ENCODE measurements at places on chromosomes 1 and 21. TPM values are rescaled to one million over a fixed set of nuclear protein-coding genes. Genes with fewer than 3 reads are reported as not detected.

- DNase-seq, result no peak
These were observed 29.4 kb downstream of the OLFML2B start for GRCh38 chr1:161994175-161994668.

- no peak for DNase-seq
These were observed 24.4 kb upstream of the SLAMF6 start for GRCh38 chr1:160547422-160547821.

ADCY10 gene
- total RNA-seq, result 0.10 TPM

DNA sequence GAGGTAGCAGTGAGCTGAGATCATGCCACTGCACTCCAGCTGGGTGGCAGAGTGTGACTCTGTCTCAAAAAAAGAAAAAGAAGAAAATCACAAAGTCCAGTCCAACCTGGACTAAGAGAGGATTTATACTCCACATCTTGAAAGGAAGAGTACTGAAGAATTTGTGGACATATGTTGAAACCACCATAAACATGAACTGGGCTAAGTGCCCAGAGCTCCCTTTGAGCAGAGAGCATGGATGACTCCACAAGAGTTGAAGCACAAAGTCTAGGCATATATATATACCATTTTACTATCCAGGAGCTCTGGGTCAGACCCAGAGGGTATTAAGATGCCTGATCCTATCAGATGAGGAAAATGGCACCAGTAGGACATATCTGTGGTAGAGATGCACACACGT is 86.6 kb downstream of the OMA1 start:
- no peak for DNase-seq

ADORA3 gene
- total RNA-seq, result not detected

GRCh38 chr1:1171546-1172340 is 1.9 kb upstream of the TTLL10 start:
- no peak for DNase-seq

GRCh38 chr1:9079988-9080704 is 10.7 kb upstream of the SLC2A5 start:
- no peak for DNase-seq

- no peak for DNase-seq
These were observed 42.1 kb downstream of the ARHGEF10L start for GRCh38 chr1:17581389-17582123.

FASLG gene
- total RNA-seq, result not detected

CYP4Z1 gene
- total RNA-seq, result 0.26 TPM

- DNase-seq, result no peak
These were observed 150.6 kb downstream of the IER5 start for GRCh38 chr1:181239086-181239485.

CTSK gene
- 10.1 TPM for total RNA-seq

All from heart right ventricle (tissue), 16 donors.